Cortex of kidney (tissue), 1 donor: ENCODE measurements at places on chromosomes 1 and 21.

- DNase-seq, result no peak
Measured at GRCh38 chr1:29513357-29513756, 277.0 kb downstream of the PTPRU start.

DNA sequence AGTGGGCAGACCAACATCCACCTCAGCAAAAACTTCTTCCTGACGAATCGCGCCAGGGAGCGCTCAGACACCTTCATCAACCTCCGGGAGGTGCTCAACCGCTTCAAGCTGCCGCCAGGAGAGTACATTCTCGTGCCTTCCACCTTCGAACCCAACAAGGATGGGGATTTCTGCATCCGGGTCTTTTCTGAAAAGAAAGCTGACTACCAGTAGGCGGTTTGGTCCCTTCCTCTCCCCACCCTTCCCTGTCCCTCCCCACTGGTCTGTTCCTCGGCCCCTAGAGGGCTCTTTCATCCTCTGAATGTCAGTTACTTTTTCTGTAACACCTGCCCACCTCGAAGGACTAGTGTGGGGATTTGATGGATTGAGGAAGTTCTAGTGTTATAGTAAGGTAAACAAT, 46.9 kb downstream of the CAPN2 start:
- DNase-seq, result no peak

- DNase-seq, result no peak
Measured at GRCh38 chr1:119475866-119476439, 31.1 kb upstream of the HSD3B1 start.

- no peak for DNase-seq
Measured at GRCh38 chr1:30715216-30715615, 8.2 kb downstream of the MATN1 start.

- DNase-seq, result no peak
Measured at GRCh38 chr1:7644961-7645750, 125.9 kb upstream of the VAMP3 start.

DNA sequence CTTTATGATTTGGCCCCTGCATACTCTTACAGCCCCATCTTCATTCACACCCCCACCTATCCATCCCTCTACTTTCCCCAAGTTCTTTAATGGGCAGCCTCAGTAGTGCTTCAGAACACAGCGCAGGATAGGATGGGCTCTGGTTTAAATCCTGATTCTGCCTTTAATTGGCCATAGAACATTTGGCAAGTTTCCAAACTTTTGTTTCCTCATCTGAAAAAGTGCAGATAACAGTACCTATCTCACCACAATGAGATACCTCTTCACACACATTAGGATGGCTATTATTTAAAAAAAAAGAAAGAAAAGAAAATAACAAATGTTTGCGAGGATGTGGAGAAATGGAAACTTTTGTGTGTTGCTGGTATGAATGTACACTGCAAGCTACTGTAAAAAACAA, 142.5 kb upstream of the VANGL1 start:
- DNase-seq, result no peak

DNA sequence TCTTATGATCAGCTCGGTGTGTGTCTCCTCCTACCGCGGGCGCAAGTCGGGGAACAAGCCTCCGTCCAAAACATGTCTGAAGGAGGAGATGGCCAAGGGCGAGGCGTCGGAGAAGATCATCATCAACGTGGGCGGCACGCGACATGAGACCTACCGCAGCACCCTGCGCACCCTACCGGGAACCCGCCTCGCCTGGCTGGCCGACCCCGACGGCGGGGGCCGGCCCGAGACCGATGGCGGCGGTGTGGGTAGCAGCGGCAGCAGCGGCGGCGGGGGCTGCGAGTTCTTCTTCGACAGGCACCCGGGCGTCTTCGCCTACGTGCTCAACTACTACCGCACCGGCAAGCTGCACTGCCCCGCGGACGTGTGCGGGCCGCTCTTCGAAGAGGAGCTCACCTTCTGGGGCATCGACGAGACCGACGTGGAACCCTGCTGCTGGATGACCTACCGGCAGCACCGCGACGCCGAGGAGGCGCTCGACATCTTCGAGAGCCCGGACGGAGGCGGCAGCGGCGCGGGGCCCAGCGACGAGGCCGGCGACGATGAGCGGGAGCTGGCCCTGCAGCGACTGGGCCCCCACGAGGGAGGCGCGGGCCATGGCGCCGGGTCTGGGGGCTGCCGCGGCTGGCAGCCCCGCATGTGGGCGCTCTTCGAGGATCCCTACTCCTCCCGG, 1.5 kb downstream of the KCNC4 start:
- no peak for DNase-seq

- no peak for DNase-seq
Measured at GRCh38 chr1:212930986-212931678, 19.2 kb upstream of the VASH2 start.

DNA sequence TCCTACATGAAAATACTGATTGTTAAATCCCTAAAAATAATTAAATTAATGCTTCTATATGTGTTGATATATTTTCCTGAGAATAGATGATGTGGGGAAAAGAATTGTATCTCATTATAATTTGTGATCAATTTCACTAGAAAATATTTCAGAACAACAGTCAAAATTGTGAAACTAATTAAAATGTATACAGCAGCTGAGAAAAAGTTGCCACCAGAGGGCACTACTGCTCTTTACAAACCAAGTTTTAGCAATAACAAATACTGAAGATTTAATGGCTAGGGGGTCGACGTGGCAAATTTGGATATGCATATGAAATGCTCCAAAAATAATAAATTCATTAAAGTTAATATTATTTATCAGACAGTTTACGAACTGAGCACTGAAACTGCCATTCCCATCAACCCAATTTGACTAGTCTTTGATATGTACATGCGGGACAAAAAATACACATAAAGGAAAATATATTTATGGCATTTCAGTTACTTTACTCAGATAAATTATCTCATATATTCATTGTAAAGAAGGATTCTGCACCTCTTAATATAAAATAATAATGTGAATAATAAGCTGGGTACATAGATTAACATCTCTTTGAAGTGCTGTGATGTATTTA, 96.3 kb upstream of the TMPRSS15 start:
- DNase-seq, result no peak

DNA sequence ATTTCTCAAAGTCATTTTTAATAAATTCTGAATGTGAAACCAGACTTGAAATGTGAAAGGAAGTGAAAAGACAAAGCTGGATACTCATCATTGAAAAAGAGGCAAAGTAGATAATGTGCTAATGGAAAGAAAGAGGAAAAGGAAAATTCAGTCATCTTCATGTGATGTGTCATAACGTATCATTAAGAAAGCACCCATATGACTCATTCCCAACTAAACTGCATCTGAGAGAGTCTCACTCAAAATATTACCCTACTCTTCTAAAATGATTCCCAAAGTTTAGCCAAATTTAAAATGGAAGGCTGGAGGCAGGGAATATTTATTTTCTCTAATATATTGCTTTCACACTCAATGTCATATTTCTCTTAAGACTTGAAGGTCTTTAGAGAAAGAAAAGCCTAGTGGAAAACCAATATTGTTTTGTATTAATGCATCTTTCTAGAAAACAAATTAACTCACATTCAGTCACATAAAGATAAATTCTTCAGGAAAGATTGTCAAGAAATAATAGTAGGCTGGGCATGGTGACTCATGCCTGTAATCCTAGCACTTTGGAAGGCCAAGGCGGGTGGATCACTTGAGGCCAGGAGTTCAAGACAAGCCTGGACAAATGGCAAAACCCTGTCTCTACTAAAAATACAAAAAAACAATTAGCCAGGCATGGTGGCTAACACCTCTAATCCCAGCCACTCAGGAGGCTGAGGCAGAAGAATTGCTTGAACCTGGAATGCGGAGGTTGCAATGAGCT, 129.9 kb downstream of the SLC30A10 start:
- no peak for DNase-seq

DNA sequence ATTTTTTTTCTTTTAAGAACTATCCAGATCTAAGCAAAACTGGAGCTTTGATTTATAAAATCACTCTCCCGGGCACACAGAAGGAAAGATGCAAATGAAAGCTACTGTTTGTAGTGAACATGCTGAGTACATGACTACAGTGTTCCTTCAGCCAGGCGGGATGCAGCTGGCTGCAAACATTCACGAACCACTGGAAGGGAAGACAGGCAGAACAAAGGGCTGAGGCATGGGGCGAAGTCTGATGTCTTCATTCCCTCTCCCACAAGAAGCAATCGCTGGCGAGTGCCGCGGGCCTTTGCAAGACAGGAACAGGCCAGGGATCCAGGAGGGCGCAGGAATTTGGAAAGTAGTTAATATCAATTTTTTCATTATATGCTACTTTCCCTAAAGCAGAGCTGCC, 257.9 kb upstream of the AJAP1 start:
- no peak for DNase-seq

GRCh38 chr1:111509997-111510375, 6.6 kb upstream of the ADORA3 start:
- no peak for DNase-seq

DNA sequence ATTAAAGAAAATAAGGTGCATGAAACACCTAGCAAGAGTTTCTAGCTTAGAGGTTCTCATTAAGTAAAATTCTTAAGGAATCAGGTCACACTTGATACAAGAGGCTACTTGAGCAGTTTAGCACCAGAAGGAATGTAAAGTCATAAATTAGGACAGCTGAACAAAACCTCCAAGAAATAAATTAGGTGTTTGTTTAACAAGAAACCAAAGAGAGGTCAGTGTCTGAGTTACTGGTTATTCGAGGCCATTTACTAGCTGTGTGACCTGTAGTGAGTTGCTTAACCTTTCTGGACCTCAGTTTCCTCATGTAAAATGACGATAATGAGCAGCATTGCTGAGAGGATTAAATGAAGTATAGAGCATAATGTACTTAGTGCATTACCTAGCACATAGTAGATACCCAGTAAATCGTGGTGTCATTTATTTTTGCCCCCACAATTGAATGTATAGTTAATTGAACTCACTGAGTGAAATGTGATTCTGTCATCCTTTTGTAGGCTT, 908 bp upstream of the ELK4 start:
- no peak for DNase-seq

DNA sequence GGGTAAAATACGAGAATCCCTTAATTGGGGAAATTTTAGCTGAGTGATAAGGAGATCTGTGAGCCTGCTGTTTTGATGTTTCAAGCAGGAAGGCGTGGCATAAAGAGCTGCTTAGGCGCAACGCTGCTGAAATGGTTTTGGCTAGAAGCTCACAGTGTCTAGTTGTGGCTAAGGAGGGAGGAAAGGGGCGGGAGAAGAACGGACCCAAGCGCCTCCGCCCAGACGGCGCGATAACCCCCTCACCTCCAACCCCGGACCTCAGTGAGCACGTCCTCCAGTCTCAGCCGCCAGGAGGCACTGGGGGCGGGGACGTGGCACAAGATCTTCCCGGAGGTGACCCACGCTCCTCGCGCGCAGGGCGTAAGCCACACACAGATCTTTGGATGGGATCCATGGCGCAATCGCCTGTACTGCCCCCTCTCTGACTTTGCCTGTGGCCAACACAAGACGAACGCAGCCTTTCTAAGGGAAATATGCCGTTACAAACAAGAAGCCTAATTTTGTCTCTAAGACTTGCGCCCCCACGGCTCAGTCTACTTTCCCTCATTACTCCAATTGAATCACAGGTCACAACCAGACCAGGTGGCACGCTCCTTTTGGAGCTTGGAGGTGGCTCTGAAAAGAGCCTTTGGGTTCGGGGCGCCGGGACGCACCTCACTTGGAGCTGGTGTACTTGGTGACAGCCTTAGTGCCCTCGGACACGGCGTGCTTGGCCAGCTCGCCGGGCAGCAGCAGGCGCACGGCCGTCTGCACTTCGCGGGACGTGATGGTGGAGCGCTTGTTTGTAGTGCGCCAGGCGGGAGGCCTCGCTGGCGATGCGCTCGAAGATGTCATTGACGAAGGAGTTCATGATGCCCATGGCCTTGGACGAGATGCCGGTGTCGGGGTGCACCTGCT, 23.4 kb upstream of the RNF187 start:
- no peak for DNase-seq

DNA sequence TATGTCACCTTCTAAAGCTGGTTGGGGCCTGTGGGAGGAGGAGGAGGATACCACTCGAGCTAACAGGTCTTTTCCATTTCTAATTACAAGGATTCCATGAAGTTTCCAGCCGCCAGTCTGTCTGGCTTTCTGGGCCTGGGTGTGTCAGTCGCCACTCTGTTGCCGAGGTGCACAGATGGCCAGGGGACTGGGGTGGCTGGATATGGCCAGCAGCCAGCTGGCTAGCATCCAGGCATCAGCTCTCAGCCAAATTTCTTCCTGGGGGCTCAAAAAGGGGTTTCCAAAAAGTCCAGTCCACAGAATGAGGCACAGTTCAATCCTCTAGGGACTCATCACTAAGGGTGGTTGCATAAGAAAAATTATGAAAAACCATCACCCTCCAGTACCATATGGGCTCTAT, 32.4 kb downstream of the ITPKB start:
- DNase-seq, result no peak

GRCh38 chr1:183814121-183814681, 9.3 kb downstream of the RGL1 start:
- DNase-seq, result no peak

DNA sequence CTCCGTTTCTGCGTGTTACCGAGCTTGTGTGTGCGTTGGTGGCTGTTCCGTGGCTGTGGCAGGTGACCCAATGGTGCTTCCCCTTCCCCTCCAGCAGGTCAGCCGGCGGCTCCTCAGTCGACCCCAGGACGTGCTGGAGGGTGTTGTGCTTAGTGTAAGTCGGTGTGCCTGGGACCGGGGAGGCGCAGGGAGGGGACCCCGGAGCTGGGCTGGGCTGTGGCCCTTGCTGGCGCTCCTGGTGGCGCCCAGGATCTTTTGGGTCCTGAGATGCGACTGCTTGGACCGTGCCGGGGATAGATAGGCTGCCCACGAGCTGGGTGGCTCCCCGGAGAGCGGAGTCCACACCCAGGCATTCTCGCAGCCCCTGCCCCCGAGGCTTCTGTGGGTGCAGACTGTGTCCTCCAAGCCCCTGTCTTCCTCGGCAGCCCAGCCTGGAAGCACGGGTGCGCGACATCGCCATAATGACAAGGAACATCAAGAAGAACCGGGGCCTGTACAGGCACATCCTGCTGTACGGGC, 5.9 kb downstream of the ATAD3C start:
- DNase-seq, result no peak

- DNase-seq, result no peak
Measured at GRCh38 chr1:55195521-55196233, 19.5 kb downstream of the USP24 start.

GRCh38 chr1:220219865-220220698, 52.2 kb downstream of the RAB3GAP2 start:
- no peak for DNase-seq

DNA sequence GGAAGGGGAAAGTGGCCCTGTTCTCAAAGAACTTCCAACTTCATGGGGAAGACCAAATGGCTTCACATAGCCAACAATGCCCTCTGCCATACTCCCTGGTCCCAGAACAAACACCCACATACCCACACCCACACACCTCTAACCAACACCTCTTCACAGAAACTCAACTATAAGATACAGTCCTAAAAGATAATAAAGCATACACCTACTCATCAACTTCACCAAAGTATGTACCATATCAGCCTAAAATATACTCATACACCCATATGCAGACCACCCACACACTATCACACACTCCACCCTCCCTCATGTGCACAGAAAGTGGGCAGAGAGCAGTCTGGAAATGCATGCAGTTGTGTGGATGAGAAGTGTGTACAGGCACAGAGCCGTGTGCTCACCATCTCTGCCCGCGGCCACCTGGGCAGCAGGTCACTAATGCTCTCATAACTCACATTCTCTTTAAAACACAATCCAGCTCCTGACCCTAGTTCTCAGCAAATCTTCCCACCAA, 27.7 kb downstream of the IQGAP3 start:
- no peak for DNase-seq
